Activated T-helper 2 cell treated with anti-CD3 and anti-CD28 coated beads, Interferon-gamma antibody, Interleukin-2, Interleukin-4, amounts not matched to agents 10 μg/mL and 5 μg/mL and 100 μg/mL, durations not matched to agents 14 hours and 24 hours and 36 hours (primary cell): ENCODE measurements at places on chromosomes 12 and 14.

DNA sequence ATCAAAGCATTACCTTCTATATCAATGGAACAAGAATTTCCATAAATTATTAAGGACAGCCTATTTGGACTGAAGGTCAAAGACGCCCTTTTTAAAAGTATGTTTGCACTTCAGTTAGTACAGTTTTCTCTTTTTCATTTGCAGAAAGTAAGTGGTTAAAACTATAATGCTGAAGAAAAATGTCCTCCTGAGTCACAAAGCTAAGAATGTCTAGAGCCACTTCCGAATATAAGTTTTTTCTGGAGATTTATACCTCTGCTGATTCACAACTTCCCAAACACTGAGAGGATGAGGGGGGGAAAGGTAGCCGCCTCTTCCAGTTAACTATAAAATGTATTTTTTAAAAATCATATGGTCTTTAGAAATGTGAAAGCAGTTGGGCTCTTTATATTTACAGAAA is 84.9 kb downstream of the DUSP6 start:
- DNase-seq, result no peak

- DNase-seq, result no peak
These were observed 1.1 kb upstream of the HOXC8 start for GRCh38 chr12:54007538-54008259.

DNA sequence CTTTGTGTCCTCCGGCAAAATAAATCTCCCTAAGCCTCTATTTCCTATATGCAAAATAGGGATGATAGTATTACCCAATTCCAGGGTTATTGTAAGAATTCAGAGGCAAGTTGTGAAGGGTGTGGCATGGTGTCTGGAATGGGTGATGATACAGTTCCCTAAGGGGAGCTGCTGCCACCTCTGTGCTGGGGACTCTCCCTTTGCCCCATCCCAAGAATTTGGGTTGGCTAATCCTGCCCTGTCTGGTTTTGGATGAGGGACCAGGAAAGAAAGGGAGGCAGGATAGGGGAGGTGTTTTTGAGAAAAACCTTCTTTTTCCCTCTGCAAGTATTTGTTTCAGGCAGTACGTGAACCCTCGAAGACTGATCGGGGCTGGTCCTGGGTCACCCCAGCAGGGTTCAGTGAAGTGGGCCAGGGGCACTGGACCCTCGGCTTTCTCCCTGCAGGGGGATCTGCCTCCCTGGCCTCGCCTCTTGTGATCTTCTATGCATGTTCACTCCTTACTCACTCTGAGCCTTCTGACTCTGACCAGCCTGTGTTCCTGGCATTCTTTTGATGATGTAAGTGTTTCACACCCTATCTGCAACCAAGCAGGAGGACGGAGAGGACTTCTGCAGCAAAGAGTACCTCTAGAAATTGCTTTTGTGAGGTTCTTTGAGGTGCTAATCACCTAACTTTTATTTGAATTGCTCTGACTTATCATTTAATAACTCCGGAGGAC is 60.8 kb downstream of the RASSF3 start:
- no peak for DNase-seq

GRCh38 chr14:76057914-76058313 is 72.4 kb downstream of the IFT43 start:
- DNase-seq, result no peak

DNA sequence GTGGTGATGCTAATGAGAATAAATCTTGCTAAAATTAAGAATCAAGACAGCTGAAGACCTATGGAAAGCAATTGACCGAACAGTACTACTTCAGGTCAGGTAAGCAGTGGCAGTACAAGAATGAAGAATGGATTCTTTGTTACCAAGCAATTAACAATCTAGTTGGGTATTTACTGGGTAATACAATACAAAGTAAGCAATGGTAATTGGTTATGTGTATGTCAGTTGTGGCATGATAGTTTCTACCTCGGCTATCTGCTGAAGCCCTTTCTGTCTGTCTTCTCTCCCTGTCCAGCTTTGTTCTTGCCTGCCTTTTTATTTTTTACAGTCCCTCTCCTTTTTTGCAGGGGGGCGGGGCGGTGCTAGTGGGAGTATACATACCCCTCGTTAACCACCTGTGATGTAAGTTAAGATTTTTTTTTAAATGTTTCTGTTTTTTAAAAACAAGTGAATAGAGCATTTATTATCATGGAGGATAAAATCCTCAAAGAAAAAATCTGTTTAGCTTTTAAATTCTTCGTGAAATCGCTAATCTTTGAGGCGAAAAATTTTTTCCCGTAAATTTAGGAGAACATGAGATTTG is 75.9 kb downstream of the RCOR1 start:
- DNase-seq, result no peak

DNA sequence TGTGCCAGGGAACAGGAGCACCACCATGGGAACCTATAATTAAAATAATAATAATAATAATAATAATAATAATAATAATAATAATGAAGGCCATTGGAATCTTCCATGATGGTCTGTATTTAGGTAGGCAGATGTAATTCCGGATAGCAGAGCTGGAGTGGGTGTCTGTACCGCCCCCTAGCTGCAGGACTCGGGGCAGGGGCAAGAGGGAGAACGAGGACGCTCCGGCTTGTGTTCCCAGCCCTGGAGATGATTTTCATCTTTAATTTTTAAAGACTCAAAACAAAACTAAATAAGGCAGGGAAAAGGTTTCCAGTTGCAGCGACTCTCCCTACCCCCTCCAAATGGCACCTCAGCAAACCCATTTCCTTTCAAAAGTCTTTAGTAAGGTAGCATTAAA is 501.1 kb downstream of the VRK1 start:
- DNase-seq, result no peak

DNA sequence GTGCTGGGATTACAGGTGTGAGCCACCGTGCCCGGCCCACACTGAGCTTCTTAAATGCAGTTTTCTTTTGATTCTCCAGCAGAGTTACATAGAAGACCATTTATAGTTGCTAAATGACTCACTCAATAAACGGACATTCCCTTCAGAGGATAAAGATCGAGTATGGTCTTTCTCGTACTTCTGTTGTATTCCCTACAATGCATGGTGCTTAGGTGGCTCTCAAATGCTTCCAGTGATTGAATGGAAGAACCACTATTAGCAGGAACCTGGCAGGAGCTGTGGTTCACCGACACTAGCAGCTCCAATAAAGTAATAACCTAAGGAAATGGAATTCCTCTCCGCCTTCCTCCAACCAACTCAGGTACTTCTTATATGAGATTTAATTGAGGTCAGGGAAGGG is 3.9 kb upstream of the GPRC5A start:
- DNase-seq, result no peak

DNA sequence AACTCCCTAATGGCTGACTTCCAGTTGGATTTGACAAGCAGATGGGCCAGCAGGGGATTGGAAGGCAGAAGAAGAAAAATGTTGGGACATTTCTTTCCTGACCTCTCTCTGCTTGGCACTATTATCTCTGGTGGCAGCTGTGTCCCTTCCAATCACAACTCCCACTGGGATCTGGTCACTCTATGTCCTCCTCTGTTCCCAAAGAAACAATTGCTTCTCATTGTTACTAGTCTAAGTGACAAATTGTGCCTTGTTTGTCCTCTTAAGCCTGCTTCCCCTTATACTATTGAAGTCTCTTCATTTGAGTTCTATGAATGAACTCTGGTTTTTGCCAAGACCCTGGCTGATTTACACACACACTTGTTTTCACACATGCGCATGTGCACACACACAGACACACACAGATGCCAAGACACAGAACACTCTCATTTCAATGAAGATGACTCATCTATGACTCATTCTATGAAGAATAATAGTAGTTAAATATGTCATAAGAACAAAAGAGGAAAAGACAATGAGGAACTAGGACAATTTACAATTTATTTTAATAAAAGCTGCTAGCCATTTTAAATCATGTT is 83.0 kb upstream of the FAR2 start:
- DNase-seq, result no peak
